ENCODE measurements at places on chromosomes 2 and 18.

DNA sequence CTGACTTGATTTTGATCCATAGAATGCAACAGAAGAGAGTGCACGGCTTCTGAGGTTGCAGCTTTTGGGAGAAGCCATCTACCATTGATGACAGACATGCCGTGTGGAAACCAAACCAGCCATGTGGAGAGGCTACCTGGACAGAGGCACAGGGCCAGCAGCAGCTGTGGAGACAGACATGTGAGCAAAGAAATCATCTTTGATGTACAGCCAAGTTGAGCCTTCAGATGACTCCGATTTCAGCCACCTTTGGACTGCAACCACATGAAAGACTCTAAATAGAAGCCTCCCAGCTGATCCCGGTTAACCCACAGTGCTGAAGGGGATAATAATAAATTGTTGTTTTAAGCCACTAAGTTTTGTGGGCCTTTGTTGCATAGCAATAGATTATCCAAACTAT, 54.2 kb downstream of the TSN start:
- DNase-seq: no peak

- peak; percentile 21 for DNase-seq
Measured at GRCh38 chr18:31302991-31303390, 15.0 kb upstream of the DSG1 start.

DNA sequence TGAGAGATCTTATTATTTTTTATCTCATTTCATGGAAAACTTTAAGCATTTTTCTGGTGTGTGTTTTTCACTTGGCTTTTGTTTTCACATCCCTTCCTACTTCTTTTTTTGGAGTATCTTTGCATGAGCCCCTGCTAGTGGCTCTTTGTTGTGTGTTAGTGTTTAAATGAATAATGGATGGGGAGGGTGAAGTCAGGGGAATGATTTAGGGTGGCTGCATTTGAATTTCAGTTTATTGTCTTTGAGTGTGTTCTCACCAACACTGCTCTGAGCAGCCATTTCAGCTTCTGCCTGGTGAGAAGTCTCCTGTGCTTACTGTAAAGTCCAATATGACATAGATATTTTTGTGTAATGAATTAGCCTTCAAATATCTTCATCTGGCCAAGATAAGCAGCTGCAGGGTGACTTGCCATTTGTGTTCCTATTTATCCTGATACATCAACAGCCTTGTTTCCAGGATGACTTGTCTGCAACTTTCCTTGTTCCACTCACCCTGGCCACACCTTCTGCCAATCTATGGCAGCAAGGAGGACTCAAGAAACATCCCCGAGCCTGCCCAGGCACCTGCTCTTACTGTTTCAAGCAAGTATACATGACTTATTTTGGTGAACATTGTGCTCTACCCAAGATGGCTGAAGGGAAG, 182.6 kb downstream of the PDE11A start:
- DNase-seq: no peak

- no peak for DNase-seq
Measured at GRCh38 chr18:57771193-57771592, 31.9 kb downstream of the ATP8B1 start.

Data from HCT116 (cell line).